GM12891 (cell line): ENCODE measurements at places on chromosomes 11 and 22.

DNA sequence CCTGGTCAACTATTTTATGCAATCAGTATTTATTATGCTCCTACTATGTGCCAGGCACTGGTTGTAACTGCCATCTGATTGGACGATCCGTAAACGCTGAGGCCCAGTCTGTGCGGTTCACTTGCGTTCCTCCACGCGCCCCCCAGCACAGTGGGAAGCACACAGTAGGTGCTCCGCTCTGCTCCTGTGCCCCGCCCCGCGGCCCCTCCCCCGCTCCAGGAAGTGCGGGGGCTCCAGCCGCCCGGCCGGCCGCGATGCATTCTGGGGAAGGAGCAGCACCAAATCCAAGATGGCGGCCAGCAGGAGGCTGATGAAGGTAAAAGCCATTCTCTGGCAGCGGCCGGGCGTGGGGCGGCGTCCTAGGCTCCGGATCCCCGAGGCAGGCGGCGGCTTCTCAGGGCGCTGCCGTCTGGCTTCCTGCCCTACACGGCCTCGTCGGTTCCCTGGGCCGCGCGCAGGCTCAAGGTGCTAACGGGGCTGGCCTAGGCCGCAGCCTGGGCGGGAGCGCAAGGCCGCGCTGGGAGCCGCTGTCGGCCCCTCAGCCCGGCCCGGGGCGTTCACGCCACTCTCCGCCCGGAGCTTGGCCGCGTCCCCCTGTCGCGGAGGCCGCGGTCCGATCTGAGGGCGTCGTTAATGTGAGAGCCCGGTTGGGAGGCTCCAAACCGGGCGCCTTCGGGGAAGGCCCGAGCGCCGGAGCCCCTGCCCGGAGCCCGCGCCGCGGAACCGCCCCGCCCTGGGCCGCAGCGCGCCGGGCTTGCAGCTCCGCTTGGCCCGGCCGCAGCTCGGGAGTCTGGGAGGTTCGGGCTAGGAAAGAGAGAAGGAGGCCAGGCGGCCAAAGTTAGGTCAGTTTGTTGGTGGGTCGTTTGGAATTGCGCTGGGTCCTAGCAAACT is at the start of gene UBE2L3:
Gene UBE2L3 (plus strand): TSS at position 259 of the 891 bp plus-strand sequence. CDS start 31 bp downstream, at position 290.
- peak; percentile 93 for DNase-seq

DNA sequence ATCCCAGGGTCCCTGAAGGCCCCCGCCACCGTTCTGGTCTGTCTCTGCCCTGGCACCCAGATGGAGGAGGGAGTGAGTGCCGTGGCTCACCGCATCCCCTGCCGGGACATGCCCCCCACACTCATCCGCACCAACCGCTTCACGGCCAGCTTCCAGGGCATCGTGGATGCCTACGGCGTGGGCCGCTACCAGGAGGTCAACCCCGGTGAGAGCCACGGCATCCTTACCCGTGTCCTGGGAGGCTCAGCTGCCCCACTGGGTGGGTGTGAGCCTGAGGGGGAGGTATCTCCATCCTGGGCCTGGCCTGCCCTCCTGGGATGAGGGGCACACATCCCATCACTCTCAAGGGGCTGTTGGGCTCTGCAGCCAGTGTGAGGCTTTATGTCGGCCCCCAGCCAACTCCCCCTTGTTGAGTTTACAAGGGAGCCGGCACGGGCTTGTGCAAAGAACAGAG is 6.1 kb downstream of the TCIRG1 start:
- DNase-seq, result no peak

DNA sequence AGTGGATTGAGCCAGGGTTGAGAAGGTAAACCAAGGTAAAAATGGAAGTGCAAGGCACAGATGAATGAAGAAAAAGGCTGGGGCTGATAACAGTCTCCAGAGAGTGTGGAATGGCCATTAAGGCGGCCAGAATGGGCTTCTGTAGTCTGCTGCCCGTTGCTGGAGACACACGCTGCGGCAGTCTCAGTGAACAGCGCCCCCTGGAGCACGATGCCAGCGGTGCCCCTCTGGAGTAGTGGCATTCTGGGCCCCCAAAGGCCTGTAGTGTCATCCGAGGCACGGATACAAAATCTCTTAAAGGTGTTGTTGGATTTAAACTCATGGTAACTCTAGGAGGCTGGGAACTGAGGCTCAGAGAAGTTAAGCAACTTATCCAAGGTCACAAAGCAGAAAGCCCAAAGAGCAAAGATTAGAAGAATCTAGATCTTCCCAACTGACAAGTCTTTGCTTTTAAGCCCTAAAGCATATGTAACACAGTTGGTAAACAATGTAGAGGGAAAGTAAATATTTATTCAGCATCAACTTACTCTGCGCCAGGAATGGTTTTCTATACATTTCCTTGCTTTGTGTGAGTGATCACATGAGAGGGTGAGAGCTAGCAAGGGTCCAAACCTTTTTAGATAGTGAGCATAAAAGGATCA is 18.2 kb downstream of the KCNJ1 start:
- DNase-seq, result peak; percentile 57

GRCh38 chr11:96012086-96012824 is 88.3 kb upstream of the MTMR2 start:
- DNase-seq, result peak; percentile 33

GRCh38 chr22:46393873-46394272 is 58.4 kb downstream of the TRMU start:
- no peak for DNase-seq

- DNase-seq, result no peak
These were observed 38.5 kb upstream of the TCF20 start for GRCh38 chr22:42308892-42309468.

- DNase-seq, result no peak
These were observed 27.0 kb downstream of the MFNG start for GRCh38 chr22:37459206-37459605.

- peak; percentile 84 for DNase-seq
These were observed 11.0 kb downstream of the CRELD2 start for GRCh38 chr22:49929211-49929979.

- no peak for DNase-seq
These were observed 68.1 kb downstream of the PDHX start for GRCh38 chr11:34984514-34984913.

DNA sequence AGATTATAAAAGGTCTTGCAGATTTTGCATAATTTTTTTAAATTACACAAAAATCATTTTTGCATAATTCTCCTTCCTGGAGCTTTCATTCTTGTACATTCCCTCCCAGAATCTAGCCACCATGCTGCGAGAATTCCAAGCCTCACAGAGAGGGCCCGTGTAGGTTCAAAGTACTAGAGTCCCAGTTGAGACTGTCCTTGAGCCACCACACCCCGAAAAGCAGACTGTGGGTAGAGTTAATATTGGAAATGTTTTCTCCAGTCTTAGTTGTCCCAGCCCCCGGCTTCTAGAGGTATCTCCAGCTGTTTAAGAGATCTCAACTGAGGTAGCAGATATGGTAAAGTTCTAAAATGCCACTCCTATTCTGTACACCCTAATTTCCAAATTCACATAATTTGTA is 407.3 kb upstream of the ANO3 start:
- no peak for DNase-seq

DNA sequence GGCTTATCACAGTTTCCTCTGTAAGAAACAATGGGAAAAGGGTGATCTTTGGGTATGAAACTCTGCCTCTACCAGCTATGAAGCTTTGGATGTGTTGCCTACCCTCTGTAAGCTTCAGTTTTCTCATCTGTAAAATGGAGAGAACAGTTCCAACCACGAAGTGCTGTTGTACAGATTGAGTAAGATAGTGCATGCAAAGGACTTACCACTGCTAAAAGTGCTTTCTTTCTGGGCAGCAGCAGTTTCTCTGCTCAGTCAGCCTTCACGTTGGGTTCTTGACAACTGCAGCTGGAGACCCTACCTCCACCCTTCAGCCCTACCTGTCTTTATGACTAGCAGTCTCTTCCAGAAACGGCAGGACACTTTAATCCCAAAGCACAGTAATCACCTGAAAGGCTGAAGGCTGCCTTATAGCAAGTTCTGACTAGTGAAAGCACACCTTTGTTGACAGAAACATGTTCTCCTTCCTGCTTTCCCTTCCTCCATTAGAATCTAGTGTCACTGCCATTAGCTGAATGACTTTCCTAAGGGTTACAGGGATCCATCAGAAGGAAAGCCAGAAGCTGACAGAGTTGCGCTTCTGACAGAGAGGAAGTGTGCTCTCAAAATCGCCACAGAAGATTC is 91.4 kb downstream of the RPL27A start:
- DNase-seq, result peak; percentile 37

DNA sequence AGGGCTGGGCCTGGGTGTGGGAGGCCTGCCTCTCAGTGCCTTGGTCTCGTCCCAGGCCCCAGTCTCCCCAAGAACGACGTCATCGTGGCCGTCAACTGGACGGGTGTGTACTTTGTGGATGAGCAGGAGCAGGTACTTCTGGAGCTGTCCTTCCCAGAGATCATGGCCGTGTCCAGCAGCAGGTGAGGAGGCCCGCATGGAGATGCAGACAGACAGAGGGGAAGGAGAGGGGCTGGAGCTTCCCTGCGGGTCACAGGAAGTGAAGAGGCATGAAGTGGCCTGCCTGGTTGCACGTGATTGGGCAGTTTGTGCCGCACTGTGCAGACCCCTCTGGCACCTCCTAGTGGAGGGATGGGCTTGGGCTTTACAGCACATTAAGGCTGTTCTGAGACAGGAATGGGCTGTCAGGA is 70.4 kb downstream of the MYO7A start:
- DNase-seq, result peak; percentile 64

- no peak for DNase-seq
These were observed 15.6 kb upstream of the INCENP start for GRCh38 chr11:62108017-62108750.

- DNase-seq, result no peak
These were observed 4.2 kb downstream of the CHORDC1 start for GRCh38 chr11:90218606-90219005.

DNA sequence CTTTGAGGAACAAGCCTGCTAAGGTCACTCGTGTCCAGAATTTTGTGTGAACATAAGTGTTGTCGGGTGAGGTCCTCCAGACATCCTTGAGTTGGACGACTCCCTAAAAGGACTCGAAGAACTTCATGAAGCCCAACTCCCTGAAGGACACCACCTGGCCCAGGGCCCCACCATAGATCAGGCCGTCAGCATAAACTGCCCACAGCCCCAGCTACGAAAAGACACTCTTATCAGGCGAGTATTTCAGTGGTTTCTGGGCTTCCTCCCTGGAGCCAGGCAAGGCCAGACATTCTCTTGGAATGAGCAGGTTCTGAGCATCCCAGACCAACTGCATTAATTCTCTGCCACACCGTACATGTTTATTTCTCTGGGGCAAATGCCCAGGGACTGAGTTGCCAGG is 170.1 kb downstream of the IGLL1 start:
- no peak for DNase-seq
